NCI-H1105 (cell line): ENCODE measurements at places on chromosomes 4 and X.

GRCh38 chr4:14920759-14921320 is 81.4 kb upstream of the CPEB2 start:
- DNase-seq, result no peak

GRCh38 chr4:8786166-8786565 is 85.5 kb downstream of the HMX1 start:
- DNase-seq, result no peak

- no peak for DNase-seq
Measured at GRCh38 chrX:15448010-15448639, 45.0 kb downstream of the PIR start.

GRCh38 chr4:150256841-150257730 is 178.8 kb downstream of the DCLK2 start:
- no peak for DNase-seq

- no peak for DNase-seq
Measured at GRCh38 chrX:37357436-37357835, 8.3 kb downstream of the PRRG1 start.

DNA sequence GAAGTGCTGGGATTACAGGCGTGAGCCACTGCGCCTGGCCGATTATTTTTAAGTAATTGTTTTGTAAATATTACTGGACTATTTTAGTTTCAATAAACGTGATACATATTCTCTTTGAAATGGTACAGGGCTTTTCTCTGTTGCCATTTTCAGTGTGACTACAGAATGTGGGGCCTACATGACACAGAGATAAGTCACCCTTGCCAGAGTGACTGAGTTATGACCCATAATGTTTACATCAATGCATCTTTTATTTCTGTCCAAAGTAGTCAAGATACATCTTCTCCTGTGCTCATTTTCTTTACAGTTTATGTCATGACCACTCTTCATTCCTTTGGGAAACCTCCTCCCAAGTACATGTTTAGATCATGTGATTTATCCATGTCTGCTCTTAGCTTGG is 88.3 kb upstream of the GC start:
- DNase-seq, result no peak

DNA sequence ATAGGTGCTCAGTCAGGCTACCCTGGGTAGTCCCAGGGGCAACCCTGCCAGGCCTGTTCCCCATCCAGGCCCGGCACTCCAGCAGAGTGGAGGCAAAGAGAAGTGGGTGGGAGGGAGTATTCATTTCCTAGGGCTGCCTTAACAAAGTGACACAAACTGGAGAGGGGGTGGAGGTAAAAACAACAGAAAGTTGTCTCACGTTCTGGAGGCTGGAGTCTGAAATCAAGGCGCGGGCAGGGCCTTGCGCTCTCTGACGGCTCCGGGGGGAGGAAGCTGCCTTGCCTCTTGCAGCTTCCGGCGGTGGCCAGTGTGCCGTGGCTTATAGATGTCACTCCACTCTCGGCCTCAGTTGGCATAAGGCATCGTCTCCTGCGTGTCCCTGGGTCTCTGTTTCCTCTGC is 90.8 kb downstream of the DCTD start:
- no peak for DNase-seq

- no peak for DNase-seq
Measured at GRCh38 chr4:18932730-18933339, 911.3 kb upstream of the LCORL start.

GRCh38 chrX:6861456-6861855 is 286.1 kb upstream of the STS start:
- no peak for DNase-seq

GRCh38 chr4:119666653-119667091 is 38.1 kb upstream of the PDE5A start:
- no peak for DNase-seq

DNA sequence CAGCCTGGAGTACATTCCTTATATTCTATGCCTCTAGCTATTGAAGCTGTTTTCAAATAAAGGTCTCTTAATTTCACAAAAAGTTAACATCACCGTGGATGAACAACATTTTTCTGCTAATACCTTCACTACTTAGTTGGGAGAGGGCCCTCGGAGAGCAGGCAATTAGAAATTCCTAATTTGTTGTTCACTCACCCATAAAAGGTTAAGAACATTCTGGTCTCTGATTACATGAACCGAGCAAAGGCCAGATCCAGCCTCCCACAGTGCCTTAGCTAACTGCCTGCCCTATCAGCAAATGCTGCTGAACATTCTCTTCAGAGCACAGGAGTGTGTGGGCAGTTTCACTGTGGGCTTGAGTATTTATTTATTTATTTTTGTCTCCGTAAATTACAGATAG is 36.0 kb upstream of the TTC29 start:
- DNase-seq, result no peak

DNA sequence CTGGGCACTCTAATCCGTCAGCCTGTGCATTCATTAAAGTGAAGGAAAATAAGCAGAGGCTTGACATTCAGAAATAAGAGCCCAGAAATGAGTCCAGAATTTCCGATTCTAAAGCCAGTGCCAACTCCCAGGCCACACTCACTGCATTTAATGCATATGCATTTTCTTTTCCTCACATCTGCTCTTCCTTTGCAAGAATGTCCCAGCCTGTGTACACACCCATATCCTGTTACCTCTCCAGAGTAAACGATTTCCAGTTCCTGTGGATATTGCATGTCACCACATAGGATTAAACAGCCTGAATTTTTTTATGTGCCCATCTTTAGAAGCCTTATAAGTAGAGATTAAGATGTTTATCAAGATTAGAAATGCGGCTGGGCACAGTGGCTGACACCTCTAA is 27.5 kb downstream of the ARX start:
- no peak for DNase-seq

- no peak for DNase-seq
Measured at GRCh38 chr4:145580906-145581305, 38.3 kb upstream of the MMAA start.

- no peak for DNase-seq
Measured at GRCh38 chr4:70187216-70187615, 8.3 kb upstream of the ODAM start.

- DNase-seq, result no peak
Measured at GRCh38 chr4:41129128-41129754, 85.1 kb downstream of the APBB2 start.

GRCh38 chrX:14865201-14865600 is 7.7 kb downstream of the FANCB start:
- no peak for DNase-seq

DNA sequence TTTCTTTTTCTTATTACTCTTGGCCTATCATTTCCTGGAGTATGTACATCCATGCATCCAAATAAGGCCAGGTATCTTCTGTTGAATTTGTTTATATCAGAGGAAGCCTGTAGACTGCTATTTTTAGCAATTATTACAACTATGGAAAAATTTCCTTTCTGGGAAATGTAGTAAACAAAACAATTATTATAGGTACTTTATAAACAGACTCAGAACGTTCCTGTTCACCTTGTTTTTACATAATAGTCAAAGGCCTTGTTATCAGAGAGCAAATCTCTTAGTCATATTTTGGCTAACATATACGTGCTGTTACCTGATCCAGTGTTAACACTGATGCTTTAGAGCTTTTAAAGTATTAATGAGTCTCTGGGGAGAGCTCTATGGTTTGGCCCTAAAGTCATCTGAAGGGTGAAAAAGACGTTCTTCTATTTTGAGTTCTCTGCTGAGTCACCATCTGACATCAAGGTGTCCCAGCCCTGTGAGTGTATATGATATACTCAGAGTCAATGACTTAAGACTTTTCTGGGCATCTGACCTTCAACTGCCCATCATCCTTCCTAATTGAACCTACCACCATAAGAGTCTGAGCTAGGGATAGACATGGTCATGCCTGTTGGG is 7.3 kb downstream of the SPARCL1 start:
- peak; percentile 53 for DNase-seq

- DNase-seq, result no peak
Measured at GRCh38 chr4:10965196-10965595, 280.6 kb upstream of the CLNK start.

GRCh38 chr4:124529131-124529530 is 183.4 kb downstream of the ANKRD50 start:
- DNase-seq, result no peak

- DNase-seq, result no peak
Measured at GRCh38 chr4:130576218-130576617, 1480.3 kb downstream of the C4orf33 start.

DNA sequence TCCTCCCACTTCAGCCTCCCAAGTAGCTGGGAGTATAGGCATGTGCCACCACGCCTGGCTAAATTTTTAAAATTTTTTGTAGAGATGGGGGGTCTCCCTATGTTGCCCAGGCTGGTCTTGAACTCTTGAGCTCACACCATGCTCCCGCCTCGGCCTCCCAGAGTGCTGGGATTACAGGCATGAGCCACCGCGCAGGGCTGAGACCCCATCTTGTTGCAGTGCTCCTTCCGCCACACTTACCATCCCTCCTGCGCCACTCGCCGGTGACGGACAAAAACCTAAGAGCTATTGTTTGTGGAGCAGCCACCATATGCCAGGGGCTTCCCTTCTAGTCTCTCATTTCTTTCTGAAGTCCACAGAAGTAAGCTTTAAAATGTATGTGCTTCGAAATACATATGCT is 34.5 kb downstream of the NSG1 start:
- no peak for DNase-seq

DNA sequence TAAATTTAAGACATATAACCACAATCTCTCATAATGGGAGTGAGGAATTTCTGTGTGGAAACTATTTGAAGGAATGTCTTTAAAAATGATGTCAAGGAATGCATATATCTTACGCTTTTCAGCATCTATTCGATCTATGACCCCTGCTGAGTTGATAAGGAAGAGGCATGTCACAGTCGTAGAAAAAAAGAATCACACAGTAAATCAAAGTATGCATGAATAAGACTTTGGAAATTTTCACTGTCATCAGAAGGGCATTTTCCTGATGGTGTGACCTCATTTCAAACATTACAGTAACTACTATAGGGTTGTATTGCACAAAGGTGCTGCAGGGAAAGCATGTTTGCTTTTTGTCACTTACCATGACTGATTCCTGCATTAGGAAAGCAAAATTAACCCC is 41.5 kb downstream of the REELD1 start:
- DNase-seq, result no peak

DNA sequence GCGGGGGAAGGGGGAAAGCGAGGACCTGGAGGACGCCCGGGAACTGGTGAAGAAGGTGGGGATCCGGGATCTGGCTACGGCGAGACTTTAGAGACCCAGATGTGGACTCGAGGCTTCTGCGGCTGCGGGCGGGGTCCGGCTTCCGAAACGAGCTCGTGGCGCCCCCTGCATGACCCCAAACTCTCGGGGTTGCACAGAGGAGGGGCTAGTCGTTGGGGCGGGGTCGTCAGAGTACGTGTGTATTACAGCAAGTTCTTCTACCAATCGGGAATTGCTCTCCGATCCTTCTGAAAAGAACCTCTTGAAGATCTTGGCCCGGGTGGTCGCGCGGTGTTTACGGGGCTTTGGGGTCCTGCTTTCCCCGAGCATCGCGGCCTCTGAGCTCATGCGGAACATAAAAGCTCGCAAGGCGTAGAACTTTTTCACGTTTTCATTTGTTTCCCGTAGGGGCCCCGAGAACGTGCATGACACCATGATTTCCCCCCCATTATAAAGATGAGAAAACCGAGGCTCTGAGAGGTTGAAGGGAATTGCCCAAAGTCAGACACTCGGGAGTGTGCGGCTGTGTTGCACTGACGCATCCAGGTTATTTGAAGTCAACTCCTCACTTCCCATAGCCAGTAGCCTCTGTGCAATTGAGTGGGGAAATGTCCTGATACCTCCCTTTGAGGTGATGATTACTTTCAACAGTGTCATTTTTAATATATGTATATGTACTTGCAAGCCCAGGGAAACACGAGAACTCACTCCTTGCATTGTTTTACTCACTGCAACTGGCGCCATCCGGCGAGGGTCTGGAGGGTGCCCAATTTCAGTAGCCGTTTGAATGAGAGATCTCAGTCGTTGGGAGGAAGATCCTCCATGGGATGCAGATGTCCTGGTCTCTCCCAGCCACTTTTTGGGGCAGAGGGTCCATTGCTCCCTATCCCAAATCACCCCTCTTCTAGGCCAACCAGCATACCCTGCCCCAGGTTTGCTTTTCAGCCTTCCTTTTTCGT is at the start of gene BEND4:
BEND4 (minus strand) TSS at position 149 of the 998 bp plus-strand sequence. CDS start 512 bp downstream, outside the sequence.
- DNase-seq, result no peak

DNA sequence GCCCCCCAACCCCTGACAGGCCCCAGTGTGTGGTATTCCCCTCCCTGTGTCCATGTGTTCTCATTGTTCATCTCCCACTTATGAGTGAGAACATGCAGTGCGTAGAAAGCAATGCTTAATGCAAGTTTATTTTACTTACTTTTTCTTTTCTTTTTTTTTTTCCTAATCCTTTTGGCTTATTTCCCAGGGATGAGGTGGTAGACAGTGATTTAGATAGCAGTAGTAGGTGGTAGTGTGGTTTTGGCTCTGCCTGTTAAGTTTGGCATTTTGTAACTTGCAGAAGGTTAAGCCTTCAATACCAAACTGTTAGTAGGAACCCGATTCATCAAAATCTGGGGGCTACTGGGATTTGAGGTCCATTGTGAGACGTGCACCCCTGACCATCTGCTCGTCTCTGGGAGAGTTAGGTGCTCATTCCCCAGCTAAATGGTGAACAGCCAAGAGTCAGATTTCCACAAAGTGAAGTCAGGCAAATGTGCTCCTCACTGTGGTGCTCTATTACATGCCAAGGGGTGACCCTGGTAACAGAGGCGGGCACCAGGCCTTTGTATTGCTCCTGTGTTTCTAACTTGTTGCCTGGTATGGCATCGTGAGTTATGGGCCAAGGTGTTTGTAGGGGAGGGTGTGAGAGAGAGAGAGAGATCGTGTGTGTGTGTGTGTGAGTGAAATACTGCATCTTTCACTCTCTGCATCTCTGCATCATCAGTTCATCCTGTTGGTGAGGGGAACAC is 70.3 kb downstream of the PHOX2B start:
- no peak for DNase-seq

DNA sequence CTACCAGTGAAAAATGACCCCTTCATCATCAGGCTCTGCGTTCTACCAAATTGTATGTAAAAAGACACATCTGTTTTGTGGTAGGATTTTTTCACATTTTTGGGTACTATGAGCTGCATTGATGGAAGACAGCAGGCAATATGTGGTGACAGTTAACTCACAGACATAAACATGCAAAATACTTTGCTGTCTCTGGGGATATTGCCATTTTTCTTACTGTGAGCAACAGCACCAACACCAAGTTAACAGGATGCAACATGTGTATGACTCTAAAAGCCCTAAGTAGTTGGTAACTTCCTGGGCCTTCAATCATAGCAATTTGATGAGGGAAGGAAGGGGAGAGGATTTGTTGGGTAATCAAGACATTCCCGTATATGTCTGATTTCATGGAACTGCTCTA is 56.4 kb upstream of the DRP2 start:
- no peak for DNase-seq

- DNase-seq, result peak; percentile 3
Measured at GRCh38 chr4:100838286-100838685, 320.5 kb upstream of the EMCN start.

GRCh38 chr4:125515016-125515415 is 200.3 kb downstream of the FAT4 start:
- no peak for DNase-seq

GRCh38 chr4:106238820-106239420 is 77.1 kb downstream of the TBCK start:
- no peak for DNase-seq

DNA sequence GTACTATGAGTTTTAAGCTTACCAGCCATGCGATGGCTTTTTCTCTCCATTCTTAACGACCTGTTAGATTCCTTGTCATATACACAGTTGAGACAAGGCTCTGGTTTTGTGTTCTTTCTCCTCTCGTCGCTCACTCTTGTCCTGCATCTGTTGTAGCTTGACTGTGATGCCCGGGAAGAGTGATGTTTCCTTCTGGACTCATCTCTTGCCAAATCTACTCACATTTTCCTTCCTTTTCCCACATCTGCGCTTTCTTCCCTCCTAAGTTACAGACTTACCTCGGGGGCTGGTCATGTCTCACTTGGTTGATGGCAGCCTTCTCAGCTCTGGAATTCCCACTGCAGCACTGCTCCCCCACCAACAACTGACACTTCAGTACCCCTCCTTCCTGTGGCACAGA is 4.8 kb upstream of the MAP7D3 start:
- DNase-seq, result no peak
